AG08396 (cell line): ENCODE measurements at places on chromosomes 7 and 10.

GRCh38 chr7:1120791-1121190, 32.9 kb downstream of the GPER1 start:
- DNase-seq = no peak

DNA sequence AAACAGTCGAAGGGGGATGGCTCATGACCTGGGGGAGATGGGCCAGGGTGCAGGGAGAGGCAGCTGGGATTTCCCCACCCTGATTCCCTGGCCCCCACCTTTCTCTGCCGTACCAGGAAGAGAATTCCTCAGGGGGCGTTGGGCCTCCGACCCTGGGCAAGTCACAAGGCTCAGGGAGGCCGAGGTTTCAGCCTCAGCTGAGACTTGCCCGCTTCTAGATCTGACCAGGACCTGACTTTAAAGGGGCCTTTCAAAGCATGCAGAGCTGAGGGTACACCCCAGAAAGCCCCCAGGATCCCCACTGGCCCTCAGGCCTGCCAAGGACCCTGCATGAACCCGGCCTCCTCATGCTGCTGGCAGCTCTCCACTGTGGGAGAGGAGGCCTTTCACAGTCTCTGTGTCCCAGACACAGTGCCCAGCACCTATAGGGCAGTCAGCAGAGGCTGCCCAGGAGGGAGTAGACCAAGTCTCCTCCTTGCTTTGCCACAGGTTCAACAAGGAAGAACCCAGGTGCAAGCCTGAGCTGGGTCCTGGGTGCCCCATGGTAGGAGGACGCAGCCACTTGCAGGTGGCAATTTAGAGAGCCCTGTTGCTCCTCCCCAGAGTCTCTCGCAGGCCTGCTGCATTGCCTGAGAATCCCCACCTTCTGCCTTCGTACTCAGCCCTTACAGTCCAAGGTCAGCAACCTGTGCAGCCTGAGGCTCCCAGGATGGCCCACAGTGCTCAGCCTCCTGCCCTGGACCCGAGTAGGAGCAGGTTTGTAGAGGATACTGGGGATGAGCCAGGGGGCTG, 89.3 kb downstream of the CHST15 start:
- no peak for DNase-seq

DNA sequence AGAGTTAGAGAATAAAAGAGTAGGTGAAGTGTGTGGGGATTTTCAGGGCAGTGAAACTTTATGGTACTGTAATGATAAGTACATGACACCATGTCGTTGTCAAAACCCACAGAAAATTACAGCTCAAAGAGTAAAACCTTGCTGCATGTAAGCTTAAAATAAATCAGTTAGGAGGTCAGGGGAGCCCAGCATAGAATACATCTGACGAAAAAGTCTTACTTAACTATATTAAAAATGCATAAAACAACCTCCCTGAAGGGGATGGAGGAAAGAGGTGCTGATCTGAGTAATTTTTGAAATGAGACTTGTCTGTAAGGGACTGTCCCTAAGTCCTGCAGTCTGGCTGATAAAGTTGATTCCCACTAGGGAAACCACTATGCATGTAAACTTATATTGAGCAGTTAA, 49.8 kb upstream of the AKR1E2 start:
- DNase-seq = no peak

DNA sequence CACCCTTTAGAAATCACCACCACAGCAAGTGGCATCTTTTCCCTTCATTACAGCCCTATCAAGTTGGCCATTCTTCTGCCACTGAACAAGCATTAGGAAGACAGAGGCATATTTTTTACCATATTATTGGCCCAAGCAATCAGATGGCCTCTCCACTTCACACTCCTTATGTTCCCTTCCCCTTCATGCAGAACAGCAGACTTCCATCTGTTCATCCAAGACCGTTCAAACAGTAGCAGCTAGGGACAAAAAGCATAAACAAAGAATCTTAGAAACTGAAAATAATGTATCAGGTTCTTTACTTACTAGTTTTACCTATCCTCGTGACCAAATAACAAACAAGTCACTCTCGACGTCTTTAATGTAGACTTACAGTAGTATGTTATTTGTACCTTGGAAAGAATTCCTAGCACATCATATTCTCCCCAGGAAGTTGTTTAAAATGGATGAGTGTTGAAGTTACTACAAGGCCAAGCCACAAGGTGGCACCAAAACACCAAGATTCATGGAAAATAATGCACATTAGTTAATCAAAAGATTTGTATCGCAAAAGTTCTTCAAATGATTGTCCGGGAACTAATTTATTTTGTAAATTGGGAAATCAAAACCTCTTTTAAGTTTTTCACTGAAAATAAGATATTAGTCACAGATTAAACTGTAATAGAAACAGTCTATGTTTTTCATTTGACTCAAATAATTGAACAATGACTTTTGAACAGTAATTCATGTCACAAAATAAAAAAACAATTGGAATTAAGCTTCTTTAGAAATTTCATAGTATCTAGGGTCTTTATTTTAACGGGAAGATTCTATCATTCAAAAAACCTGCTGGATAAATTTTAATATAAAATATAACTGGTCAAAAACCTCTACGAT, 112.1 kb downstream of the VPS41 start:
- DNase-seq = peak; percentile 40

DNA sequence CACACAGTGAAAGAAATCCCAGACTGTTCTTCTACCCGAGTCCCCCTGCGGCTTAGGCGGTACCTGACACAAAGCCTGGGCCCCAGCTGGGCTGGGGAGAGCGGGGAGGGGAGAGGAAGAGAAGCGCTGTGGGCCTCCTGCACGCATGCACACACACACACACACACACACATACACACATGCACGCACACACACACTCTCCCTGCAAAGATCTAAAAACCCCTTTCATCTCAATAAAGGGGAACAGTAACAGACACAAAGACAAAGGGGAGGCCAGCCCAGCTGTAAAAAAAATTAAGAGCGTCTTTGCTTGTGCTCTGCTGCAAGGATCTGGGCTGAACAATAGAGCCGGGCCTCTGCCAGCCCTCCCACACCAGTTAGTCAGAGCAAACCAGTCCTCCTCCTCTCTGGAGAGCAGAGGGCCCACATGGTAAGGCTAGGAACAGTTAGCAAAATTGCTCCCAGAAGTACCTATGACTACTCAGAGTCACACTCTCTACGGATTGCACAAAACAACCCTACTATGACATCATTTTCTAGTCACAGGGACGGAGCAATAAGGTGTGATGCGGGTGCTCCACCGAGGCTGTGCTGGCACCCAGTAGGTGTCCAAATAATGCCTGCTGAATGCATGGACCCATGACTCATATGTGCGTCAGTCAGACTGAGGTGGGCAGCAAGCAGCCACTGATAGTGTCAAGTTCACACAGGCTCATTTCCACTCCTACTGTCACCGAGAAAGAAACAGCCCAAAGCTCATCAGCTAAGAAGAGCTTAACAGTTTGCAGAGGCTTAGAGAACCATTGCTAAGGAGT, 9.2 kb downstream of the ITPRIP start:
- DNase-seq = peak; percentile 70

- no peak for DNase-seq
Observed at GRCh38 chr7:87253589-87254087, 34.1 kb upstream of the TMEM243 start.

- DNase-seq = no peak
Observed at GRCh38 chr7:16711730-16712129, 41.8 kb upstream of the TSPAN13 start.

DNA sequence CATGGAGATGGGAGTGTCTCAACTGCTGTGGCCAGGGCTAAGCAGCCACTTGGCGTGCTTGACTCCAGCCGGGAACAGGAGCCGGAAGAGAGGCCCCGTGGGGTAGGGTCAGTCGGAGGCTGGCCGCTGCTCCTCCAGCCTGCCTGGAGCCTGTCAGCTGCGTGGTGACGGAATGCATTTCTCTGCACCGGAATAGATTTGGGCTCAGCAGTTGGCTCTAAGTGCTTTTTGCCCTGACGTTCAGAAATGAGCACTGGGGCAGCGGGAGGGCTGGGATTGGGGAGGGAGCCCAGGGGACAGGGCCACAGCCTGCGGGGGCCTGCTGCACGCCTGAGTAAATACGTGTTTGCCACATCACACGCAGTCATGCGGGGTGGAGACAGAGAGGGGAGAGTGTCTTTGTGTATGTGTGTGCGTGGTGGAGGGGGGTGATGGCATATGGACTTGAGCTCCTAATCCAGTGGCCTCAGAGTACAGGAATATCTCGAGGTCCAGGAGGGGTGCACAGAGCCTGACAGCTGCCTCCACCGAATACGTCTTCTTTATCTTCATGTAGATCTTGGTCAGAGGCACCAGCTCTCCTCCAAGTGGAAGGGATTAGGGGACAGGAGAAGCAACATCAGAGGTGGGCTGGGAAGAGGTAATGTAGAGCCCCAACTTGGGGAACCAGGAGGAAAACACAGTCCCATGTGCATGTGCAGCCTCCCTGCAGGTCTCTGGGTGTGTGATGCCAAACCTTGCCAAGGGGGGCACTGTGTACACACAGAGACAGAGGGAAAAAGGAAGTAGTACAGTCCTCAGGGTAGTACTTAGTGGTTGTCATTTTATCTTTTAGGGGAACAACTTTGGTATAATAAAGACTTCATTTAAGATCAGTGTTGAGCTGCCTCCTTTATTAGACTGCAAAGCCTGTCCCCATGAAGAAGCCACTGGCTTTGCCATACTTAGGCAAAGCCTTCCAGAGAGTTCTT, 151.4 kb downstream of the CDH23 start:
- DNase-seq = peak; percentile 26

- DNase-seq = no peak
Observed at GRCh38 chr7:88116235-88116795, 103.5 kb downstream of the SRI start.

DNA sequence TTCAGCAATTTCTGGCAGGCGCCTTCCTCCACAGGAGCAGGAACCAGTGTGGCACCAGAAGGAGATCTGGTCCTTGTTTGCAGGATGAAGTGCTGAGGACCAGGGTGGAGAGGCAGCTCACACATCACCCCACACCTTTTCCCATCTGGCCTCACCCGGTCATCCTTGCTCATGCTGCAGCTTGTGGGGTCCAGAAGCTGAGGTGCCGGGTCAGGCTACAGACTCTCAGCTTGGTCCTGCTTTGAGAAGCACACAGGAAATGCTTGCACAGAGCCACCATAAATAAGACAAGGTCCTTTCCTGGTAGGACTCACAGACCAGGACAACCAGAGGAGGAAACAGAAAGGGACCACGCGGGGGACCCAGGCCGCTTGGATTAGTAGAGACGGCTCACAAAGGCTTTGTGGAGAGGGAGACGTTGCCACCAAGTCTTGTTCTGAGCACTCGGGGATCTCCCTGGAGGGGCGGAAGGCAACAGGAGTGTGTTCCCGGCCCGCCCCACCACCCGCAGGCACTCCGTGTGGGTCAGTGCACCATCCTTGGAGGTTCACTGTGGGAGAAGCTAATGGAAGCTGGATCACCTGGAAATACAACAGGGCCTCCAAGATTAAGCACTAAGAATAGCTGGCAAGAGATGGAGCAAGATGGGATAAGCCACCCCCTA, 29.6 kb upstream of the EN2 start:
- DNase-seq = no peak

DNA sequence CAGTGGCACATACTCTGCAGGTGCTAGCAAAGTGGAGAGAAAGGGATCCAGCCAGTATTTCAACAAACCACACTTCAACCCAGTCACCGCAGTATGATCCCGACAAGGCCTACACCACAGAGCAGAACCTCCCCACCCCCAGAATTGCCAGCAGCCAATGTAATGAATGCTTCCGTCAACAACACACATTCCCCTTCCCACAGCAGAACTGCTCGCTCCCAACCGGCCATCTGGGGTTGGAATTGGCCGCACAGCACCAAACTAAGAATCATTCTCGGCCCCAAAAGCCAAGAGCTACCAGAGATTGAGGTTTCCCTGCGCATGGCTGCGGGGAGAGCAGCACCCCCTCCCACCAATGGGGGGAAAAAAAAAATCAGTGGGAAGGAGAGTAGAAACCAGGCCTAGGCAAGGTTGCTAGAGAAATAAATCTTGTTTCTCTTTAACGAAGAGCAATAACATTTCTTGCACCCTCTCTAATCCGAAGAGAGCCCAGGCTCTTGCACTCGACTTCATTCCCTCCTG, 1.1 kb downstream of the WASL start:
- peak; percentile 76 for DNase-seq

GRCh38 chr10:107687701-107688100, 523.2 kb upstream of the SORCS1 start:
- no peak for DNase-seq

- no peak for DNase-seq
Observed at GRCh38 chr7:1940402-1940786, 270.3 kb downstream of the ELFN1 start.

DNA sequence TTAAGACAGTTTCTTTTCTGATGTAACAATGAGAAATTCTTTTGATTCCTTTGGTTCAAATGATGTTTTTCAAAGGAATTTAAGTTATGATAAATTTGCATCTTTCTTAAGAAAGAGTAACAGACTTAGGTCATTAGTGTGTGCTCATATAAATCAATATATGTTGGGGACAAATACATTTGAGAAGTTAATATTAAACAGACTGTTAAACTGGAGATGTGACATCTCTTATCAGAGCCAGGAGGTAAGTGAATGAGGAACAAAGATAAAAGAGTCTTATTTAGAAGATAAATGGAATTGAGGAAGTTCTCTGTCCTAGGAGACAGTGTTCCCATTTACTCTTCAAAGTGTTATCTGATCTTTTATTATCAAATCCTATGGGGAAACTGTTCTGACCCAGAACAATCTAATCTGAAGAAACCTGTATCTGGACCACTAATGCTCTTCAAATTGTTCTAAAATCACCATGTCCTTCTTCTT, 104.8 kb upstream of the LAMB4 start:
- no peak for DNase-seq

- no peak for DNase-seq
Observed at GRCh38 chr10:132182591-132182990, 4.2 kb upstream of the DPYSL4 start.

GRCh38 chr7:2008936-2009540, 223.7 kb downstream of the MAD1L1 start:
- no peak for DNase-seq

GRCh38 chr10:69612760-69613159, 17.3 kb upstream of the FAM241B start:
- no peak for DNase-seq

DNA sequence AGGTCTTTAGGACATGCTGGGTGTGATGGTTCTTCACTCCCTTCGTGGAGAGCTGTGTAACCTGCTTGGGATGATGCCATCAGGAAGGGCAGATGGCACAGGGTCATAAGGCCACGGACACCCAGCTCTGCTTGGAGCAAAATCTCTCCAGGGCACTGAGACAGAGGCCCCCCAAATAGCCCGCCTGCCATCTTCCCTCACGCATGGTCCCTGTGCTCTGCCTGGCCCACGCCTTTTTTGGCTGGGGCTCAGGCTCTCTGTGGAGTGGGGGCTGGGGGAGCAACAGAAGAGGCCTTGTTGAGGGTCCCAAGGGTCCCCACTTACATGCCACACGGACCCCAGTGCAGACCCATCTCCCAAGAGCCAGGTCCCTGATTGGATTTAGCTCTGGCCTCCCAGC, 93.3 kb upstream of the RET start:
- DNase-seq = no peak

- peak; percentile 83 for DNase-seq
Observed at GRCh38 chr10:86688398-86688921, 20.1 kb downstream of the LDB3 start.
